ENCODE measurements at places on chromosomes 7 and 10.

GRCh38 chr7:155928583-155928982 is 116.3 kb upstream of the SHH start:
- no peak for DNase-seq

DNA sequence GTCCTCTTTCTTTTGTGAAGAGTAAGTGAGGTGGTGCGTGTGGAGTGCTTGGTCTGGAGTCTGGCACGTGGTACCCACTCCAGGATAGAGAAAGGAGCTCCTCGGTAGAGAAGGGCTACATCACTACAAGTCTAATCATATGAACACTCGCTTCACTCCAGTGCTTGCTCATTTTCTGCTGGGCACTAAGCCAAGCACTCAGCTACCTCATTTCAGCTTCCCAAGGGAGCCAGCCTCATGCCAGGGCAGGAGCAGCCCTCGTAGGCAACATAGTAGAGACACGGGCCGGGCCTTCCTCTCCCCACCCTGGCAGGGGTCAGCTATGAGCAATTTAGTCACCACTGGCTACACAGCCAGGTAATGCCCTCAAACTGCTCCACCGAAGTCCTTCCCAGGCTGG is 11.4 kb upstream of the HSPA12A start:
- DNase-seq: no peak

- no peak for DNase-seq
These were observed 91.4 kb upstream of the CAV2 start for GRCh38 chr7:116408166-116408565.

DNA sequence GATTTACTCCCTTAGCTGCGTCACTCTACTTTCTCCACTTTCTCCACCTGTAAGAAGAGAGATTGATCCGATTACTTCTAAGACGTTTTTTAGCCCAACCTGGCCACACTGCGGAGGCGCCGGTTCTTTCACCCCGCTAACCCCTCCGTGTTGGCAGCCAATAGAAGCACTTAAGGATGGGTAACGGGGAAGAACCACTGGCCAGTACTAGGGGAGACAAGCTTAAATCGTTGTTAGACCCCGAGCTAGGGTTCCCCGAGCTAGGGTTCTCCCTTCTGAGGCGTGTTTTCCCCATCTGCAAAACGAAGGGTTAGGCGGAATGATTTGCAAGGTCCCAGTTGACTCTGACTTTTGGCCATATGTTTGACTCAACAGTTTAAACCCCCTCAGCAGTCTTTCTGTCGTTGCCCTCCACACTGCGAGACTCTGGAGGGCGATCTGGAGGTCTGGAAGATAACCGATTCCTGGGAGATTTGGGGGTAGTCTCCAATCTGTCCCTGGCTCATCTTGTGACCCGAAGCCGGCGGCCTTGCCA is 644 bp downstream of the UMAD1 start:
- DNase-seq: no peak

- DNase-seq: no peak
These were observed 146.7 kb upstream of the UNC5B start for GRCh38 chr10:71065659-71066058.

DNA sequence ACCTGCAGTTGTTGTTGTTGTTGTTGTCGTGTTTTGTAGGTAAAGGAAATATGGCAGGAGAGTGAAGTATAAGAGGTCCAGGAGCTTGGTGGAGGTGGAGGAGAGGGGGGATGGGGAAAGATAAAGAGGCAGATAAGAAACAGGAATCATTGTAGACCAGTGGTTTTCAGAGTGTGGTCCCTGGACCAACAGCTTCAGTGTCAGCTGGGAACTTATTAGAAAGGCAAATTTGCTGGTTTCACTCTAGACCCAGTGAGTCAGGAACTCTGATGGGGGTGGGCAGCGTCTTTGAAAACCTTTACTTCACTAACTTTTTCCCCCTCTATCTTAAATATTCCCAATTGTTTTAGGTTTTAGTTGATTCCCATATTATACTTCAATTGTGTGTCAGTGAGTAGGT is 241.5 kb downstream of the AUTS2 start:
- no peak for DNase-seq

DNA sequence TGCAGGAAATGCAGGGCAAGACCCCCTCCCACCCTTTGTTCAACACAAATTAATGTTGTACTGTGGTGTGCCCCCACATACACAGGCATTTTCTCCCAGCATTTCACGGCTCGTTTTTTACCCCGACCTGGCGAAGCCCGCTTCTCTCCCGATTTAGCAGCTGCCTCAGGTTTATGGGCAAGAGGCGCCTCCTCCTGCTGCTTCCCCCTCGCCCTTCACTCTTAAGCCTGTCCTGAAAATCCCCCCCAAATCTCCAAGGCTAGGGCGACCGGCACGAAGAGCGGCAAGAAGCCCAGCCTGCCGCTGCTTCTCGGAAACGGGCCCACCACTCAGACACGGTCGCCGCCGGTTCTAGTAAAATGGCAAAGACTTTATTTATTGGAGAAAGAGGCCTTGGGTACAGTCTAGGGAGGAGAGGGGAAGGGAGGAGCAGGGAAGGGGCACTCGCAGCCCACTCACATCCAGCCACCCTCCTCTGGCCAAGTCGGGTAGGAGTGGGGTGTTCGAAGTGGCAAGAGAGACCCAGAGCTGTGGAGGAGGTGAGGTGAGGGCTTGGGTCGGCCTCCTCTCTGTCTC is 3.3 kb downstream of the LBX1 start:
- DNase-seq: no peak

DNA sequence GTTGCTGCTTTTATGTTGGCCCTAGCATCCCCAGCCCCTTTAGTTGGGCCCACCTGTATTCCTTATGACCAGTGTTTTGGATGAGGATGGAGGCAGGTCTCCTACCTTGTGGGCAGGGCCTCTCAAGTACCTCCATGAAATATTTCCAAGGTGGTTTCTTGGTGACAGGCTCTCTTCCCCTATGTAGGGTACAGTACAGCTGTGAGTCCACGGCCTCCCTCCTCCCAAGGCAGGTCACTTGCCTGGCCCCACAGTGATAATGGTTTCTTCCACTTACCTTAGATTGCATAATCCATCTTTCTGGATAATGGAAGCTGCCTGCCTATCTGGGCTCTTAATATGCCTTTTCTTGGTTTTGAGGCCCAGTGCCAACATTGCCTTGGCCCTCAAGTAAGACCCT is 110.4 kb downstream of the NT5C2 start:
- DNase-seq: no peak

- DNase-seq: no peak
These were observed 282.7 kb downstream of the POU6F2 start for GRCh38 chr7:39260279-39260844.

- no peak for DNase-seq
These were observed 52.1 kb downstream of the CAMK1D start for GRCh38 chr10:12401466-12401865.

All from stimulated activated CD8-positive, alpha-beta memory T cell treated with anti-CD3 and anti-CD28 coated beads, Interleukin-15, amount 100 ng/mL, for 1 hour (primary cell).